ENCODE measurements at places on chromosomes 6 and 20.

GRCh38 chr6:33206864-33207551, 1.3 kb upstream of the RING1 start:
- DNase-seq, result no peak

- DNase-seq, result no peak
Measured at GRCh38 chr6:63677282-63677681, 41.7 kb downstream of the PHF3 start.

- no peak for DNase-seq
Measured at GRCh38 chr20:35264755-35265154, 13.2 kb downstream of the MMP24OS start.

GRCh38 chr6:170032706-170033309, 258.1 kb downstream of the DLL1 start:
- DNase-seq, result no peak

- DNase-seq, result no peak
Measured at GRCh38 chr6:83958241-83958685, 75.3 kb upstream of the MRAP2 start.

All from stimulated activated CD4-positive, alpha-beta T cell treated with anti-CD3 and anti-CD28 coated beads, Interleukin-4, amount 100 ng/mL, for 24 hours (primary cell).